PC-3 (cell line): ENCODE measurements at places on chromosomes 12 and 14. TPM values are rescaled to one million over a fixed set of nuclear protein-coding genes. Genes with fewer than 3 reads are reported as not detected.

GRCh38 chr12:10612984-10613348 is 443 bp downstream of the MAGOHB start:
- DNase-seq: peak; percentile 7

GRCh38 chr14:89625244-89625713 is 208.2 kb upstream of the FOXN3 start:
- DNase-seq: no peak

DNA sequence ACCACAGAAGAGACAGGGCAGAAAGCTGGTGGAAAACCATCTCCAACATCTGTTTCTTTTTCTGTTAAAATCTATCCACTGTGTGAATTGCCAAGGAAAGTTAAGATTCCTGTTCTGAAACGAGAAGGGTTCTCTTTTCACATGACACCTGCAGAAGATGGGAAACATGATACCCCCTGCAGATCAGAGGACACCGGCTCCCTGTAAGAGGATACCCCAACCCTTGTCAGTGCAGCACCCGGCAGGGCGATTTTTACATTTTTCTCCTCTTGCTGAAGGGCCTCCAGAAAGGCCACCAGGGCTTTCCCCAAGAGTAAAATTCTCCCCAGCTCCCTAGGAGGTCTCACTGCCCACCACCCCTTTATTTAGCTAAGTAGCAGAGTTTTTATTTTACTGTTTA is 48.2 kb downstream of the DPF3 start:
- DNase-seq: no peak

- no peak for DNase-seq
Measured at GRCh38 chr12:104493496-104493895, 36.7 kb downstream of the CHST11 start.

DNA sequence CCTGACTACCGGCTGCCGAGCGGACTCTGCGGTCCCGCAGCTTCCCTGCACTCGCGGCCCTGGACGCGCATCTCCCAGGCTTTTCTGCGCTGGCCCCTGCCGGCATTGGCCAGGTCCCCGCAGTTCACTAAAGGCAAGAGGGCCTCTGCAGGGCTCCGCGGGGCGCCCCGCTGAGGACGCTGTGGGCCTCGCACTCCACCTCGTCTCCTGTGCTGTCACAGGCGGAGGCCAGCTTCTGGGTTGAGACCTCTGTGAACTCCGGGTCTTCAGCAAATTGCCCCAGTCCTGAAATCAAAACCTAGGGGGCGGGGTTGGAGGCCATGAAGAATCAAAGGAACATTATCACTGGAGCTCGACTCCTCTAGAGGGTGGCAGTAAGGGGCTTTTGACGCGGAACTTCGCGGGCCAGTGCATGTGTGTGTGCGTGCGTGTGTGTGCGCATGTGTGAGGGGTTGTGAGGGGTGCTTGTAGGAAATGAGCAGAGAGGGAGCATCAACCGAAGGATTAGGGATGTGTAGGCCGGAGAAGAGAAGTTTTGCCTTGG is 68.5 kb upstream of the CAPRIN2 start:
- no peak for DNase-seq

- DNase-seq: no peak
Measured at GRCh38 chr14:95585953-95586620, 51.2 kb downstream of the GLRX5 start.

GRCh38 chr12:132044661-132045412 is 95.1 kb downstream of the EP400 start:
- no peak for DNase-seq

- no peak for DNase-seq
Measured at GRCh38 chr12:92955997-92956663, 27.0 kb upstream of the EEA1 start.

C12orf56 gene
- total RNA-seq: 5.7 and 8.1 TPM in 2 replicates

SLCO1C1 gene
- total RNA-seq: not detected in 2 replicates
